ENCODE measurements at places on chromosomes 6 and 20.
A peak's percentile ranks its signal among the peaks of the same experiment; 100 is the strongest.

- DNase-seq, result peak; percentile 48
Observed at GRCh38 chr20:38112261-38112929, 52.7 kb downstream of the TGM2 start.

DNA sequence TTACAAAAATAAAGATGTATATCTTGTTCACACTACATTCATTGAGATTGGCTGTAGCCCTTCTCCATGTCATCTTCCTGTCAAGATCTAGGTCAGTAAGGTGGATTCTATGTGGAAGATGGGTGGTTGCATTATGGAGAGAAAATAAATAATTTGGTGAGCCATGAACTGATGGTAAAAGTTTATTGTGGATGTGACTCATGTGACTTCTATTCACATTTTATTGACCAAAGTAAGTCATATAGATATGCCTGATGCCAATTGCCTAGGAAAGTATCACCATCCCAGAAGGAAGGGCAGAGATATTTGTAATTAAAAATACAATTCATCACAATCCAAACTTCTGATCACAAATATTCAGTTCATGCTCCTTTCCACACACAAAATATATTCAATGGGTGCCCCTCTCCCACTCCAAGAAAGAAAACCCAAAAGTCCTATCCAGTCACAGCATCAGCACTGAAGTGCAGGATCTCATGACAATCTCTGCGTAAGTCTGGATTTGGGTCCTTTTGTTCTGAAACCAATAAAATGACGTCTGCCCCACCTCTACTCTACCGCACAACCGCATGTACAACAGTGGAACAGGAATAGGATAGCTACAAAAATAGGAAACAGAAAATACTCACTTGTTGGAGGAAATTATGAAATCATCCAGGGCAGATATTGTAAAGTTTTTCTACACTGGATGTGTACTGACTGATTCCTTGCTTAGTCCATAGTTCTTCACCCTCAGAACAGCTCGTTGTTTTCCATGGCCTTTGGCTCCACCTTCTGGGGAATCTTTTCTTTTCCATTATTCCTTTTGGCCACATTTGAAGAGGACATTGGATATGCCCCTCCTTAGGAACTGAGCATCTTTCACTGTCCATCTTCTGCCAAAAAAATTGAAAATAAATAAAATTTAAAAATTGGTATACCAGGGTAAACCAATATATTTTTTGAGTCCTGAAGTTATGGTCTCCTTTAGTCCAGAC, 16.1 kb upstream of the SLC17A3 start:
- no peak for DNase-seq

GRCh38 chr6:19107468-19107867, 720.3 kb downstream of the RNF144B start:
- no peak for DNase-seq

DNA sequence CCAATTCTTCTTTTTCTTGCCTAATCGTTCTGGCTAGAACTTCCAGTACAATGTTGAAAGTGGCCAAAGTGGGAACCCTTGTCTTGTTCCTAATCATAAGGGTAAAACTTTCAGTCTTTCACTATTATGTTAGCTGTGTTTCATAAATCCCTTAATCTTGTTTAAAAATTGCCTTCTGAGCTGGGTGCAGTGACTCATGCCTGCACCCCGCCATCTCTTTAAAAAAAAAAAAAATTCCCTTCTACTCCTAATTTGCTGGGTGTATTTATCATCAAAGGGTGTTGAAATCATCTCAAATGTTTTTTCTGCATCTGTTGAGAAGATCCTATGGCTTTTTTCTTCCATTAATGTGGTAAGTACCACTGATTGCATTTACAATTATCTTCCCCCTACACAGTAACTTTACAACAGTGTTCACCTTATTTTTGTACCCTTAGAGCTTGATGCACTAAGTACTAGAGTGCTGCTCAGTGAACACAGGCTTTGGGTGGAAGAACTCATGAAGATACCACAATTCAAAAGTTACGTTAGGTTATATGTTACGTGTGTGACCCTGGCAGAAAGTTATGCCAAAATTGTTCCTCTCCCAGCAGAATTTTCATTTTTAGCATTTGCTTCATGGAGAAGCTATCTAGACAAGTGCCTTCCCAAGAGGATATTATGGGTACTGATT, 9.7 kb downstream of the SNRPB start:
- no peak for DNase-seq

GRCh38 chr6:39250507-39250906, 21.2 kb upstream of the KCNK5 start:
- DNase-seq, result no peak

- DNase-seq, result no peak
Observed at GRCh38 chr6:73610444-73611275, 43.1 kb downstream of the SLC17A5 start.
